ENCODE measurements at places on chromosomes 5 and 9.

- peak; percentile 70 for DNase-seq
Measured at GRCh38 chr9:78213712-78214111, 22.2 kb upstream of the CEP78 start.

- DNase-seq, result peak; percentile 11
Measured at GRCh38 chr9:113311961-113312360, 8.8 kb upstream of the RNF183 start.

GRCh38 chr9:3409453-3409852 lies 116.3 kb downstream of the RFX3 start:
- DNase-seq, result no peak

DNA sequence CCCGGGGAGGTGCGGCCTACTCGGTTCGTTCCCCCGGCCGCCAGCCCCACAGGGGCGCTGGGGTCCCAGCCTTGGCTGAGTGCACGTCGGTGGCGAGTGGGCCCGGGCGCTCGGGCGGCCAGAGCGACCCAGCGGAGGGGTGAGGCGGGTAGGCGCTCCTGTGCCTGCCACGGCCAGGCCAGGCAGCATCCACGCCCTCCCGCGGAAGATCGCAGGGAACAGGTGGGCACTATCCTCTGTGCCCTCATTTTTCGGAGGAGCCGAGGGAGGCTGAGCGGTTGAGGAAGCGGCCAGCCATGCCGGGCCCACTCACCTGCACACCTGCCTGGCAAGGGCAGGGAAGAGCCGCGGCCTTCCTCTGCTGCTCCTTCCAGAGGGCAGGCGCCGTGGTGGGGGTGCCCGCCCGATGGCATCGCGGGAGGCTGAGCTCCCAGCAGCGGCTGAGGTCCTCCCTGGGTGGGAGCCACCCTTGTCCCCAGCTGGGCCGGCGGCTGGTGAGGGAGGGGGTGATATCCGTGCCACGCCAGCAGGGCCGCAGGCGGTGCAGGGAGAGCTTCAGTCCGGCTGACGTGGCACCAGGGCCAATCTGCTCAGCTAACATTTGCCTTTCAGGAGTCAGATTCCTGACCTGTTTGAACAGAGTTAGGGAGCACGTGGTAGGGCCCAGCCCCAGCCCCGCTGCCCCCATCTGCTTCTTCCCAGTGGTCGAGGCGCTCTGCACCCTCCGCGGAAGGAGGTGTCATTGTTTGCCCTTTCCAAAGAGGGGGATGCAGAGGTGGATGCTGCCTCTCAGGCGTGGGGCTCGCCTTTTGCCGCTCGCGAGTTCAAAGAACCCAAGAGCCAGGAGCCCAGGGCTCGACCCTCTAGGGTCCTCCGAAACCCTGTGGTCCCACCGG lies 1.6 kb upstream of the SEC16A start:
- DNase-seq, result no peak

DNA sequence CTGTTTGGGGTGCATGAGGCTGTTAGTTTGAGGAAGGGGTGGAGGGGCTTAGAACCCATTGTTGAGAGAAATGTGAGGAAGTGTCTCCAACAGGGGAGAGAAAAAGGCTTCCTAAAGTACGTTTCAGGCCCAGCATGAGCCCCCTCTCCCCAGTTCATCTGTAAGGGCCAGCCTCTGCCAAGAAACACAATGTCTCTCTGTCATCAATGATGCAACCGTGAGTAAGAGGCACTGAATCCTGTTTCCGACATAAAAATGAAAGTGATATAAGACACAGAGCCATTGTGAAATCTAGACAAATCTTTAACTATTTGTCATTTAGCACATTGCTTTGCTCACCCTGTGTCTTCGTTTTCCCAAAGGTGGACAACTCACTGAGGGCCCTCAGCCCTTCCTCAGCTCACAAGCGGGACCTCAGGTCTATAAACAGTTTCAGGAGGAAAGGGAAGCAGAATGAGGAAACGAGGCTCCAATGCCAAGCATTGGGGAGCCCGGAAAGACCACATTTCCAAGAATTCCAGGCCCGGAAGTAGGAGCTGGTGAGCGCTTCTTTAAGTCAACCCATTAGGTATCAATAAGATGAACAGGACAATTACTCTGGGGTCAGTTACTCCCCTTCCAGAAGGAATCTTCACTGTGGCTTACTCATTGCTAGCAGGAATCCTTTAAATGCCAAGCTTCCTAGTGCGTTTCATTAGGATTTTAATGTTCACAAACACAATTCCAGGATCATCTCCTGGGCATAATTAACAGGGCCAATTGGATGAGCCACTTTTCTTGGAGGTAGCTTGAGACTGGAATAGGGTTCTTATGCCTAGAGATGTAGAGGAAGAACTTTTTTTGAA lies 59.0 kb upstream of the KLF4 start:
- DNase-seq, result no peak

- no peak for DNase-seq
Measured at GRCh38 chr9:20914556-20914955, 116.9 kb downstream of the HACD4 start.

DNA sequence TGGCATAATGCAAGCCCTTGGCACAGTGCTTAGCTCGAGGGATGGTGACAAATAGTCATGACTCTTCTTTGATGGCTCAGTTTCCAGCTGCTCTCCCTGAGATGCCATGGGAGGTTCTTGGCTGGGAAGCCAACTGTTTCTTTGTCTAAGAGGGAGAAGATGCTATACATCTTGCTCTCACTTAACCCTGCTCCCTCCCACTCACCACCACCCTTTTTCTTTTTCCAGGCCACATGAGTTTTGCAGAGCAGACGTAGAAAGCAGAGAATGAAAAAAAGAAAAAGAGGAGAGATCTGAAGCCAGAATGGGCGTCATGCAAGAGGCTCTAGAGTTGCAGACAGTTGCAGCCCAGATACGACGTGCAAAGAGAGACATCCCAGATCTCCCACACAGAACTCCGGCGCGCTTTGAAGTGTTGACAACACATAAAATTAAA lies 160.5 kb downstream of the FGF18 start:
- DNase-seq, result peak; percentile 20
